ENCODE measurements at places on chromosomes 3 and 15.

DNA sequence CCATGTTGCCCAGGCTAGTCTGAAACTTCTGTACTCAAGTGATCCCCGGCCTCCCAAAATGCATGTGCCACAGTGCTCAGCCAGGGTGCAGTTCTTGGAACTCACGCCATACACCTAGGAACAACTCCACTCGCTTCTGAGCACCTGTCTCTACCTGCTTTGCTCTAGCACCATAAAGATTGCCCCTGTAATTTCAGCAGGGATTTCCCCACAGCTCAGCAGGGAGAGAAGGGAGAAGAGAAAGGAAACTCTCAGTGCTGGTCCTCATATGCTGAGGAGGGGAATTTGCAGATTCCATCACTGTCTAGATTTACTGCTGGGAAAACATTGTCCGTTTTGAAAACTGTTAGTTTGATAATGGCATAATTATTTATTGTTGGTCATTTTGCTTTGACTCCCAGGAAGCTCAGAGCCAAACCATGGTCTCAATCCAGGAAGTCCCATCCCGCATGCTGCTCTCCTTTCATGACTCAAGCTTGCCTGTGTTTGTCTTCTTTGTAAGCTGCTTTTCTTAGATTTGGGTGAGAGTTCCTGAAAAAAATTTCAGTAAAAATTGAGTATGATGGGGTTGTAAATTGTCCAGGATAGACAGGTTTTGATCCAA is 24.2 kb downstream of the TRIM71 start:
- no peak for DNase-seq

GRCh38 chr15:92648190-92648875 is 7.2 kb downstream of the FAM174B start:
- no peak for DNase-seq

GRCh38 chr3:53230041-53230621 is 25.7 kb downstream of the TKT start:
- no peak for DNase-seq

GRCh38 chr15:99720533-99720932 is 12.7 kb downstream of the LYSMD4 start:
- no peak for DNase-seq

- DNase-seq: no peak
Measured at GRCh38 chr15:82530606-82531379, 9.5 kb downstream of the RPS17 start.

- no peak for DNase-seq
Measured at GRCh38 chr3:141093397-141093796, 42.2 kb downstream of the SPSB4 start.

DNA sequence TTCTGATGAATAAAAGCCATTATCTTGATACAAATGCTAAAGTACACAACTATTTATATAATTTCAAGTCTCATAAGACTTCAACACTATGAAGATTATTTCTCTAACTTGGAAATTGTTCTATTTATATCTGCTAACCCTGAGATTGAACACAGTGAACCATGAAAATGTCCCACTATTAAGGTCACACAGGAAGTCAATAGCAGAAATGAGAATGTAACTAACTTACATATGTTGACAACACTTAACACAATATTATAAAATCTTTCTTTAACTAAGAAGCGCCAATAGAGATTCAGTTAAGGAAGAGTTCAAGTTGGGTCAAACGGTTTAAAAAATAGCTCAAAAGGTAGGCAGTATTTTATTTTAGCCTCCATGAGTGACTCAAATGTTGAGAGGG is 551.8 kb upstream of the CBLB start:
- no peak for DNase-seq

- DNase-seq: no peak
Measured at GRCh38 chr15:99749386-99749785, 16.1 kb upstream of the LYSMD4 start.

DNA sequence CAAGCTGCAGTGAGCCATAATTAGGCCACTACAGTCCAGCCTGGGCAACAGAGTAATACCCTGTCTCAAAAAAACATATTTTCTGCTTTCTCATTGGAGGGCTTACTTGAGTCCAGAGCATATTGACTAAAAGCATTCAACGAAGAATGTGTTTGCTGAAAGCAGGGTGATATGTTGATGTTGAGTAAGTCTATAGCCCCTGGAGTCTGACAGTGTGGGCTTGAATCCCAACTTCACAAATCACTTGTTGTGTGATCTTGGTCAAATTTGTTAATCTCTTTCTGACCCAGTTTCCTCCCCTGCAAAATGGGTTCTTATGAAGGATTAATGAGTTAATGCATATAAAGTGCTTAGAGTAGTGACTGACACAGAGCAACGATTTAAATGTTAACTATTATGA is 403.9 kb downstream of the MECOM start:
- no peak for DNase-seq

DNA sequence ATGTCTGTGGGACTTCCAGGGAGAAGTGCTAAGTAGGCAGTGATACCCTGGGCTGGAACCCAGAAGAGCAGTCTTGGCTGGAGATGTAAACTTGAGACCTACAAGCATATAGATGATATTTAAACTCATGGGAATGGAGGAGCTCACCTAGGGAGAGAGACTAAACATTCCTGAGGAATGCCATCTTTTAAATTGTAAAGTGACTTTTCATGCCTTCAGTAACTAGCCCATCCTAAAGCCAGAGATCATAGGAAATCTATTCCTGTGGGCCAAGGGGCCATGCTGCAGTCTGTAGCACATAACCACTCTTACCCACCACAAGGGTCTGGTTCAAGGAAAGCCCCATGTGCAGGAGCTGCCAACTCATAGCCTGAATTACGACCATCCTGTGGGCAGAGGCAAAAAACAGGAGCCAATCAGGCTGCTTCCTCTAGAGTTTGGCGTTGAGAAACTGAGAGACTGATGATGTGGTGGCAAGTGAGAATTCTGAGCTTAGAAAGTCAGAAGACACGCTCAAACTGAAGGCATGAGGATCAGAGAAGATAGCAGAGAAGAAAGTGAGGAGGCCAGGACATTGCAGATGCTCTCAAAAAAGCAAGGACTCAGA is 37.5 kb downstream of the CTDSPL start:
- DNase-seq: no peak
